ENCODE measurements at places on chromosomes 12 and 14. TPM values are rescaled to one million over a fixed set of nuclear protein-coding genes. Genes with fewer than 3 reads are reported as not detected.
A peak's percentile ranks its signal among the peaks of the same experiment; 100 is the strongest.

The BIN2 gene
- not detected for total RNA-seq

The TBC1D30 gene
- 9.0 TPM for total RNA-seq

The KRT82 gene
- not detected for total RNA-seq

- no peaks in the 10 kb centered on the region for H3K27me3 ChIP-seq
- no peak overlapping the region for H3K4me3 ChIP-seq
- peaks cover 25% of the 10 kb centered on the region for H3K4me1 ChIP-seq
- H3K36me3 ChIP-seq = no peaks in the 10 kb centered on the region
- peak overlapping the region; percentile 66 for H3K27ac ChIP-seq
- DNase-seq = peak; percentile 86
Observed at GRCh38 chr14:79028281-79028680, 858.1 kb downstream of the NRXN3 start.

The REP15 gene
- total RNA-seq = 1.4 TPM

The ATN1 gene
- total RNA-seq = 158 TPM

GRCh38 chr14:80150301-80150700 is 61.0 kb downstream of the DIO2 start:
- H3K4me1 ChIP-seq = peaks cover 14% of the 10 kb centered on the region
- no peak overlapping the region for H3K27ac ChIP-seq
- H3K36me3 ChIP-seq = no peaks in the 10 kb centered on the region
- no peaks in the 10 kb centered on the region for H3K27me3 ChIP-seq
- H3K4me3 ChIP-seq = no peak overlapping the region

DNA sequence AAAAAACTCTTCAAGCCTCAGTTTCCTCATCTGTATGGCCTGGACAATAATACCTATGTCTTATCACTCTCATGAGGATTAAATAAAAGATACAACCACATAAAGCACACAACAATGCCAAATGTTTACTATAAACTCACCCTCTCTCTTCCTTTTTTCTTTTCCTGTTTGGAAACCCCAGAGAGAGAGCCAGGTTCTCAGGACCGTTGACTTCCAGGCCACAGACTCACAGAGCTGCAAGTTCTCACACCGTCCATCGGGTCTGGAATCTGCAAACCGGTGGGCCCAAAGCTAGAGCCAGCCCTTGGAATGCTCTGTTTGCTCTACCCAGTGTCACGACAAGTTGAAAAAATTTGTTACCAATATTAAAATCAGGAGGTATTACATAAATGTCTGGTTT is 4.6 kb upstream of the CD4 start:
- no peak overlapping the region for H3K27ac ChIP-seq
- H3K4me1 ChIP-seq = no peaks in the 10 kb centered on the region
- H3K27me3 ChIP-seq = no peaks in the 10 kb centered on the region
- no peak overlapping the region for H3K4me3 ChIP-seq
- no peaks in the 10 kb centered on the region for H3K36me3 ChIP-seq
- DNase-seq = no peak

The NEUROD4 gene
- not detected for total RNA-seq

DNA sequence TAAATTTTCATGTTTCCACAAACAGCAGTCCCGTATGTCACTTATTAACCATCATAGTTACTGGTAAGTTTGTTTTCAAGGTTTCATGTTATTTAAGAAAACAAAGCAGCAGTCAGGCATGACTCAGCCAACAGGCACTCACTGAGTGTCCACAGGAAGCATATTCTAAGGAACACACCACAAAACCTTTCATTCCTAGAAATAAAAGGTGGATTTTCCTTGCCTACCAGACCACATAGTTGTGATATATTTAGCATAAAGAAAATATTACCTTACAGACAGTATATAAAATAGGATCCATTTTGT is 143.3 kb upstream of the AVPR1A start:
- no peaks in the 10 kb centered on the region for H3K36me3 ChIP-seq
- H3K4me3 ChIP-seq = no peak overlapping the region
- no peaks in the 10 kb centered on the region for H3K27me3 ChIP-seq
- H3K4me1 ChIP-seq = 0 out of 2 replicates have a peak, but pooled peaks cover 9% of the 10 kb centered on the region
- DNase-seq = peak; percentile 33
- H3K27ac ChIP-seq = no peak overlapping the region

The KRT6B gene
- total RNA-seq = 0.98 TPM
